NCI-H2081 (cell line): ENCODE measurements at places on chromosomes 12 and 14.
A peak's percentile ranks its signal among the peaks of the same experiment; 100 is the strongest.

- no peak for DNase-seq
These were observed 258.6 kb downstream of the ADAMTS20 start for GRCh38 chr12:43293396-43293795.

GRCh38 chr14:105709281-105710118 lies 183.1 kb downstream of the TMEM121 start:
- no peak for DNase-seq

DNA sequence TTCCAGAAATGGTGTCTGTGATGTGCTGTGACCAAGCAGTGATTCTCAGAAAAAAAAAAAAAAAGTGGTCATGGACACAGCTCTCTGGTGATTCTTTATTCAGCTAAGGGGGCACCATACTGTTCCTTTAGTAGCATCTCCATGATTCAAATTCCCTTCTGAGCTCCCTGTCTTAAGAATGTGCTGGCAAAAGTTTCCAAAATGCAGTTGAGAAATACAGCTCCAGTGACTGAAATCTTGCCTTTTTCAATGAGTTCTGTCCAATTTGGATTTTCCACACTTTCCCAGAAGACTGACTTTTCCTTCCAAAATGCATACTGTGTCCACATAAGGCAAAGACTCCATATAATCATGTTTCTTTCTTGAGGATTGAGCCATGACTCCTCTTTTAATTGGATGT lies 24.3 kb upstream of the CPM start:
- no peak for DNase-seq

GRCh38 chr12:76898442-76898841 lies 19.6 kb upstream of the CSRP2 start:
- DNase-seq = no peak

- DNase-seq = peak; percentile 76
These were observed at the start of gene LRP1 for GRCh38 chr12:57127726-57128518. LRP1 (plus strand) TSS chr12:57128483; CDS start chr12:57128965, 482 bp downstream.

- no peak for DNase-seq
These were observed 175.8 kb upstream of the NPAS3 start for GRCh38 chr14:32762886-32763285.

DNA sequence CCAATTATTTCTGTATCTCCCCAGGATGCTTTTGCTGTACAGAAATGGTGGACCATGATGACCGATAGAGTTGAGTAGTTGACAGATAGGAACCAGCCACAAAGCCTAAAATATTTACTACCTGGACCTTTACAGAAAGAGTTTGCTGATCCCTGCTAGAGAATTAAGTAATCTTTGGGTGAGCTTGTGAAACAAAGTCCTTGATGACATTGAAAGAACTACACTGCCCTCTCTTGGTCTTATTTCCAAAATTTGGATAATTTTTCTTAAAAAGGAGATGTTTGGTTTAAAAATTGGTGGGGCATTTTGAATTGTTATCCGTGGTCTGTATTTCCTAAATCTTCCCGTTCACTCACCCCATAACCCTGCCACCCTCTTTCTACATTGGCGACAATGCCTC lies 13.7 kb upstream of the TCTN1 start:
- DNase-seq = no peak

- DNase-seq = no peak
These were observed 15.7 kb upstream of the FIGNL2 start for GRCh38 chr12:51863933-51864832.

GRCh38 chr12:112148031-112148513 lies 22.7 kb downstream of the TRAFD1 start:
- no peak for DNase-seq

- DNase-seq = no peak
These were observed 27.4 kb upstream of the SMUG1 start for GRCh38 chr12:54215989-54216796.

GRCh38 chr12:72277415-72277814 lies 5.2 kb downstream of the TRHDE start:
- no peak for DNase-seq

- DNase-seq = no peak
These were observed 208.0 kb downstream of the SLC41A2 start for GRCh38 chr12:104750061-104750460.

DNA sequence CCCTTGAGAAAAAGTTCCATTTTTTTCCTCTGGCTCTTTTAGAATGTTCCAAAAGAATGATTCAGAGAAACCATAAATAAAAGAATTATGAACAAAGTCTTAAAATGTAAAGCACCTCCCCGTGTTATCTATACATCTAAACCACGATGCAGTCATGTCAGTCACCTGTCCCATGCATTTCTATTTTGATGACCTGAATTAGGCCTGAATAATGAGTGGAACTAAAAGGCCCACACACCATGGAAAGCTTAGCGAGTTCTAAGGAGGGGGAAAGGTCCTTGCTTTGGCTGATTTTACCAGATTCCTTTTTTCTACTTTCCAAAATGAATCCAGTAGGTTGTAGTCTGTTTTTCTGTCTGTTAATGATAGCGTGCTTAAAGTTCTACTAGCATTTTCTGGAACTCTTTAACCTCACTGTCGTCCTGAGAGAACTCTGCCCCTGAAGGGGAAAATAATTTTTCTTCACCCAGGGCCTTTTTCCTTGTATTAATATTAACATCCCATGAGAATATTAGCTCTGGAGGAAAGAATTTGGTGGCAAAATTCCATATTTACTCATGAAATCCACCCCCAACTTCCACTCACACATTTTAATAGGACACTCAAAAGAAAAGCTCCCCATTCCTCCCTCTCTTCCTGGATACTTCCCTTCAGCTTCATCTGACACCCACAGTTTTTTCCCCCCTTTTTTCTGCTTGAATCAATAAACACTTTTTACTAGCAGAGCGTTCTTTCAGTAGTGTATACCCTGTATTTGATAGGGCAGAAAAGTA lies 266.3 kb upstream of the DIO2 start:
- no peak for DNase-seq

DNA sequence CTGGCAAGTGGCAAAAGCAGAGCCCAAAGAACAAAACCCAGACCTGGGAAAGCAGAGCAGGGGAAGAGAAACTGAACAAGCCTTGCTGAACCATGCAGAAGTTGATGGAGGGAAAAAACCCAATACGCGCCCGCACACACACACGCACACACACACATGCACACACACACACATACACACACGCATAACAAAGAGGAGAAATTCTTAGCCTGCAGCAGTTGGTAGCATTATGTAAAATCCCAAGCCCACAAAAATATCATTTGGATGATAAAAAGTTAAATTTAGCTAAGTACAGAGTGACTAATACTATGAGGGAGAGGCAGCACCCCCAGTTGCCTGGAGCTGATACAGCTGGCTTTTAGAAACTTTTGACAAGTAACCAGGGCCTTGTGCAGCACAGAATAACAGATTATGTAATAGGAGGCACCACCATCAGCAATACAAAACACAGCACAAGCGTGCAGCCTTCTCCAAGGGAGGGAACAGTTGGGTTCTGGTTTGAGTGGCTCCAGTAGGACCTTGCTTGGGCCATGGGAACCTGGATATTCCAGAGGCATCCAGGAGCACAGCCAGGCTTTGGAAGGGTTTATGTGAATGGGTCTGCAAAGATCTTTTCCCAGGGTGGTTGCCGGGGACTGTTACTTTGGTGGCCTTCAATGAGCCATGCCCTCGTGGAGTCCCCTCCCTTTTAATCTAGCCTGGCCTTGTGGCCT lies 35.3 kb downstream of the PITPNM2 start:
- DNase-seq = no peak

GRCh38 chr14:32507029-32507984 lies 178.2 kb downstream of the AKAP6 start:
- peak; percentile 3 for DNase-seq

DNA sequence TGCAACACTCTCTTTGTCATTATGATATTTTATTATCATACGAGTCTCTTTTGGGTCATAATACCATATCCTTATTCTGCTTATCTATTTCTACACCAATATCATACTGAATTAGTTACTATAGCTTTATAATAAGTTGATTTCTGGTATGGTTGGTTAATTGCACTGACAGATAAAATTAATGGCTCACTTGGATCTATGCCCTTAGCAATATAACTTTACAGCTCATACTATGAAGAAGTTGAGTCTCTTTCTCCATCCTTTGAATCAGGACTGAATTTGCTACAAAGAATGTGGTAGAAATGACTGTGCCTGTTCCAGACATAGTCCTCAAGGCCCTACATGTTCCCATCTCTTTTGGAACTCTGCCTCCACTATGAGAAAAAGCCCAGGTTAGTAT lies 139.7 kb upstream of the DYRK2 start:
- DNase-seq = no peak

GRCh38 chr12:53480491-53481442 lies 18.5 kb downstream of the MAP3K12 start:
- DNase-seq = no peak

DNA sequence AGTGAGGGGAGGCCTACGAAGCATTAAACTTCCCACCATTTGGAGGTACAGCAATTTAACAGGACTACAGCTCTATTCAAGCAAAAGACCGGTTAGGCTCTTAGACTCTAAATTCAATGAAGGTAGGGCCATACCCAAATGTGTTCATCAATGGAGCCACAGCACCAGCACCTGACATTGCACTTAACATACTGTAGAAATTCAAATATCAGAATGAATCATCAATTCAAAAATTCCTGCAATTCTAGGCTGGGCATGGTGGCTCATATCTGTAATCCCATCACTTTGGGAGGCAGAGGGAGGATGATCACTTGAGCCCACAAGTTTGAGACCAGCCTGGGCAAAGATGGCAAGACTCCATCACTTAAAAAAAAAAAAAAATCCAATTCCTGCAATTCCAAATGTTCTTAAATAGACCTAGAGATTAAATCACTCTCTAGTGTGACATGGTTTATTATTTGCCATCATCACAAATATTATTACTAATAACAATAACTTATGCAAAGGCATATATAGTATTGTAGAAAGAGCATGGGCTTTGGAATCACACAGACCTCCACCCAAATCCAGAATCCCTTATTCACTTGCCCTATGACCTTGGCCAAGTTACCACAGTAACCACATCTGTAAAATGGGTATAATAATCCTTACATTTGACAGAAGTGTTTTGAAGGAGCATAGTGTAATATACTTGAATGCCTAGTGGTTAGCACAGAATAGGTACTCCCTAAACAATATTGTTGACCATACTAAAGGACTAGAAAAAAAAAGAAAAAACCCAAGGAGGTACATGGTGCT lies 59.4 kb downstream of the CIT start:
- DNase-seq = no peak

- no peak for DNase-seq
These were observed 49.8 kb downstream of the NTS start for GRCh38 chr12:85923767-85924331.

DNA sequence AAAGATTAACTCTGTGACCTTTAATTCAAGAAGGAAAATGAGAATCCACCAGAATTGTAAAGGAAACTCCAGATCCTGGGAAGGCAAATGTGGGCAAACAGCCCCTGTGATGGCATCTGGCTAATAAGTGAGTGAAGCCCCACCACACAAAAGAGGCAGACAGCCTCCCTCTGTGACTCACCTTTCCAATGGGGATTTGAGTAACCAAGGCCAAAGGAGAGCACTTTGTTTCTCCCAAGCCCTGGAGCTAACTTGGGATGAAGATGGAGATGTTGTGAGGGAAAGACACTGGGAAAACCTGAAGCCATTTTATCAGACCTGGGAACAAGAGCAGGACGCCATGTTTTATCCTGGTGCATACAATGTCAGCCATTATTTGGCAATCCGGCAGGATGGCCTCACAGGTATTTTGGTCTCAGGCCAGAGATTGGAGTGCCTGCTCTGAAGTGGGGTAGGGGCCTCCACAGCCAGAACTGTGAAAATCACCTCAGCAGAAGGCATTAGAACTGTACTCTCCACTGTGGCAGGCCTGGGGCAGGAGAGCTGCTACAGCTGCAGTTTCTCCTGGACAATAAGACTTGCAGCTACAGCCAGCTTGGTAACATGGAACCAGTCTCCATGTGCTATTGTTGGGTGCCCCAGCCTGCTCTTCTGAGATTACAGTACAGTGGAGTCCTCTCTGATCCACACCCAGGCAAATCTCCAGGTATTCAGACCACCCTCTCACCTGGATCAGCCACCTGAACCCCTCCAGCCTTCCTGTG lies 96.6 kb upstream of the PCED1B start:
- no peak for DNase-seq

GRCh38 chr14:102828151-102828550 lies 50.9 kb downstream of the TRAF3 start:
- peak; percentile 14 for DNase-seq

- no peak for DNase-seq
These were observed 112.1 kb upstream of the FRMD6 start for GRCh38 chr14:51539571-51540037.

DNA sequence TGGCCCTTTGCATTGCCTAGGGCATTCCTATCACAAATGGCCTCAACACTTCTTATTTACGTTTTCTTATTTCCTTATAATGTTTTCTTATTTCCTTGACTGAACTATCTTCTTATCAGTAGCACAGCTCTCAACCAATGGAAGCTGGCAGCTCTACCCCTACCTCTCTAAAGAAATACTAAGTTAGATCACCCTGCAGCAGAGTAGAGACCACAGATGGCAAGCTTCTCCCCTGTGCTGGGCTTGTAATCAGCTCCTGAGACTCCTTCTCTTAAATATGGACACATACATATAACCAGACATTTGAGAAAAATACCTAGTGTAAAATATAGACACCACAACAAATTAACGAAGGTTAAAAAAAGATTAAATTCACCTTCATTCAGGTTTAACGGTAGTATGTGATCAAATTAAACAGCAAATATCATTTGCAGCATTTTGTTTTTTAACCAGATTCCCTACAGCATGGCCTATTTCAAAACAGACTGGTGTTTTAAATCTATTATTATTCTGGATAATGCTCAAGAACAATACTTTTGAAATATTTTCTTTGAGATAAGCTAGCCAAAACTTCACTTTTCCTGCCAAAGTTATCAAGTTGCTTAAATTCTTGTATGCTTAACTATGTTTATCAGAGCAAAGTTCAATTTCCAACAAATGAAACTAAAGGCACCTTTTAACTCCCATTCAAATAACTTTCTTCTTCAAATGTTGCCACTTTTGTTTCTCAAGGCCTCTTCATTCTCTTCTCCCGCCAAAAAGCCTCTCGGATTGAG lies 54.3 kb downstream of the SLC41A2 start:
- DNase-seq = no peak

GRCh38 chr12:49706351-49707127 lies 666 bp downstream of the FMNL3 start:
- DNase-seq = no peak

DNA sequence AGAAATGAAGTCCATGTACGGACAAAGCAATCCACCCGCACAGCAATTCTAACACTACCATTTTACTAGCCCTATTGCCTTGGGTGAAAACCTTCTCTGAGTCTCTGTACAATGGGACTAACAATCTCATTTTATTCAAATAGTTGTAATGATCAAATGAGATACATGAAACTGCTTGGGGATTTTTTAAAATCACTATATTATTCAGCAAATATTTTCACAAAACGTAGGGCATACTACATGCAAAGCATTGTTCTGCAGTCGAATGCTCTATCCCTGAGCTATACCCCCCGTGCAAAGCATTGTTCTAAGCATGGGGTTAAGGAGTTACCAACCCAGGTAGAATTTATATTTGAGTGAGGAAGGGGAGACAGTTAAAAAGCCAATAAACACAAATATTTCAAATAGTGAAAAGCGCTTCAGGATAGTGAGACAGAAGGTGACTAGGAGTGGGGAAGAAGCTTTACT lies 554 bp upstream of the ATF7 start:
- no peak for DNase-seq

- no peak for DNase-seq
These were observed 65.3 kb downstream of the KLHL28 start for GRCh38 chr14:44896275-44897040.

GRCh38 chr14:103960457-103961055 lies 18.2 kb upstream of the RD3L start:
- no peak for DNase-seq

- DNase-seq = no peak
These were observed 253.7 kb downstream of the SLC6A15 start for GRCh38 chr12:84658877-84659276.
